ENCODE measurements at places on chromosomes 1 and 21.

GRCh38 chr1:219143735-219144134 lies 29.9 kb upstream of the LYPLAL1 start:
- DNase-seq: no peak

DNA sequence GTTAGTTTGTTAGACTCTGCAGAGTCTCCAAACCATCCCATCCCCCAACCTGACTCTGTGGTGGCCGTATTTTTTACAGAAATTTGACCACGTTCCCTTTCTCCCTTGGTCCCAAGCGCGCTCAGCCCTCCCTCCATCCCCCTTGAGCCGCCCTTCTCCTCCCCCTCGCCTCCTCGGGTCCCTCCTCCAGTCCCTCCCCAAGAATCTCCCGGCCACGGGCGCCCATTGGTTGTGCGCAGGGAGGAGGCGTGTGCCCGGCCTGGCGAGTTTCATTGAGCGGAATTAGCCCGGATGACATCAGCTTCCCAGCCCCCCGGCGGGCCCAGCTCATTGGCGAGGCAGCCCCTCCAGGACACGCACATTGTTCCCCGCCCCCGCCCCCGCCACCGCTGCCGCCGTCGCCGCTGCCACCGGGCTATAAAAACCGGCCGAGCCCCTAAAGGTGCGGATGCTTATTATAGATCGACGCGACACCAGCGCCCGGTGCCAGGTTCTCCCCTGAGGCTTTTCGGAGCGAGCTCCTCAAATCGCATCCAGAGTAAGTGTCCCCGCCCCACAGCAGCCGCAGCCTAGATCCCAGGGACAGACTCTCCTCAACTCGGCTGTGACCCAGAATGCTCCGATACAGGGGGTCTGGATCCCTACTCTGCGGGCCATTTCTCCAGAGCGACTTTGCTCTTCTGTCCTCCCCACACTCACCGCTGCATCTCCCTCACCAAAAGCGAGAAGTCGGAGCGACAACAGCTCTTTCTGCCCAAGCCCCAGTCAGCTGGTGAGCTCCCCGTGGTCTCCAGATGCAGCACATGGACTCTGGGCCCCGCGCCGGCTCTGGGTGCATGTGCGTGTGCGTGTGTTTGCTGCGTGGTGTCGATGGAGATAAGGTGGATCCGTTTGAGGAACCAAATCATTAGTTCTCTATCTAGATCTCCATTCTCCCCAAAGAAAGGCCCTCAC lies at the start of gene OLIG2:
TSS of gene OLIG2 (plus strand) at position 447 of the 954 bp plus-strand sequence. CDS start 928 bp downstream, outside the sequence.
- DNase-seq: peak; percentile 59

DNA sequence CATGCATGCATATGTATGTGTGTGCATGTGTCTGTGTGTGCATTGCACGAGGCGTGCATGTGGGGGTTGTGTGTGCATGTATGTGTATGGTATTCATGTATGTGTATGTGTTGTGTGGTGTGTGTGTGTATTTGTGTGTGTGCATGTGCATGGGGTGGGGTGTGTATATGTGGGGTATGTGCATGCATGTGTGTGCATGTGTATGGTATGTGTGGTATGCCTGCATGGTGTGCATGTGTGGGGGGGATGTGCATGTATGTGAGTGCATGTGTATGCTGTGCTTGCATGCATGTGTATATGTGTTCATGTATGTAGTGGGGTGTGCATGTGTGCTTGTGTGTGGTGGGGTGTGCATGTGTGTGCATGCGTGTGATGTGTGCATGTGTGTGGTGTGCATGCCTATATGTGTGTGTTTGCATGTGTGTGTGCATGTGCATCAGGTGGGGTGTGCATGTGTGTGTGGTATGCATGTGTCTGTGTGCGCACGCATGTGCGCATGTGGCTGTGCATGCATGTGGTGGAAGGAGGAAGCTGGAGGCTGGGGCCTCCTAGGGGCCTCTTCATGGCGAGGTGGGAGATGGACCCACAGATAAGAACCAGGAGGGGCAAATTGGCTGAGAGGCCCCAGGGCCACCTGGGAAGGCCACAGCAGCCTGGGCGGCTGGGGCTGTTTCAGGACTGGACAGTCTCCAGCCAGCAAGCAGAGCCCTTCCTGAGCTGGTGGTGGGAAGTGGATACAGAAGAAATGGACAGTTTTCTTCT lies 35.9 kb upstream of the ARF1 start:
- DNase-seq: no peak

GRCh38 chr1:87918398-87918797 lies 589.7 kb downstream of the LMO4 start:
- DNase-seq: no peak

GRCh38 chr1:32068957-32069588 lies 3.7 kb upstream of the TMEM39B start:
- DNase-seq: no peak

- DNase-seq: peak; percentile 1
Observed at GRCh38 chr1:60503266-60503925, 429.8 kb upstream of the C1orf87 start.
